Mammary epithelial cell (primary cell): ENCODE measurements at places on chromosomes 1 and 21.
A peak's percentile ranks its signal among the peaks of the same experiment; 100 is the strongest.

DNA sequence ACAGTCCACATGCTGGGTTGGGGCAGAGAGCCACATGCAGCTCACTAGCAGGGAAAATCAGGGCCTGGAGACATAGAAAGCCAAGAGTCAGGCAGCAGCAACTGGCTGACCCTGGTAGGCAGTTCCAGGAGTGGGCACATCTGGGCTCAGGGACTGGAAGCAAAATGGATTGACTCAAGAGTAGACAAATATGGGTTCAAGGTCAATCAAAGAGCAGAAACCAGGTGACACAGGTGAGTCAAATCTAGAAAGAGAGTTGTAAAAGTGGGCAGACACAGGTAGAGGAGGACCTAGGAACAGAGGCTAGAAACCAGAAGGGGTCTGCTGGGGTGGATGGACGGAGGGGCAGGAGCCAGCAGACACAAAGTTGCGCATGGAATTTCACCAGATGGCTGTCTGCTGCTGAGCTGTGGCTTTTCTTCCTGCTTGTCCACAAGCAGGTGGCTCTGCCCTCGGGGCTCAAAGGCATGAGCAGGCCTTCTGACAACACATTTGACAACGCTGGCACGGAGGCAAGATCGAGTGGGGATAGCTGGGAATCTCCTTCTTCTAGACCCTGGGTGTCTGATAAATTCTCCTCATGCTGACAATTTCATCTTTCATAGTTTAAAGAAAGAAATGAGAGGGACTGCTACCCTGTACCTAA lies 40.8 kb upstream of the IGSF3 start:
- no peak for DNase-seq

DNA sequence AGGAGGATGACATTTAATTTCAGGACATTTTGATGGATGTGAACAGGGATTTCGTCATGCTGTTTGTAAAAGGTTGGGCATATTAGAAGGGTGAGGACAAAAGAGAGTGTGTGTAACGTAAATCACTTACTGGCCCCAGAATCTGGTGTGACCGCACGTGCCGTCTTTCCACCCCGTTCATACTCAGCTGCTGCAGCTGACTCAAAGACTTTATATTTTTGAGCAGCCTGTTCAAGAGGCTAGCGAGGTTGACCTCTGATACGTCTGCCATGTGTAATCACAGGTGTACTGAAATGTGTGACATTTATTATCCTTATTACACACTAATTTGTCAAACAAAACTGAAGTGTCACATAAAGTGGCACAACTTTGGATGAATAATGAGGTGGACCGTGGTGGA lies 66.5 kb upstream of the ERRFI1 start:
- DNase-seq = no peak

GRCh38 chr1:222096883-222097282 lies 355.0 kb upstream of the DUSP10 start:
- peak; percentile 56 for DNase-seq

GRCh38 chr21:45985471-45986315 lies 4.1 kb downstream of the COL6A1 start:
- no peak for DNase-seq

GRCh38 chr1:203677771-203678170 lies 51.1 kb downstream of the ATP2B4 start:
- no peak for DNase-seq

GRCh38 chr1:205629751-205630150 lies 2.1 kb downstream of the ELK4 start:
- DNase-seq = no peak

- DNase-seq = no peak
Observed at GRCh38 chr21:42071146-42071737, at the start of gene UMODL1. TSS of gene UMODL1 (plus strand) at chr21:42071317. CDS start at chr21:42071317, 0 bp downstream.

DNA sequence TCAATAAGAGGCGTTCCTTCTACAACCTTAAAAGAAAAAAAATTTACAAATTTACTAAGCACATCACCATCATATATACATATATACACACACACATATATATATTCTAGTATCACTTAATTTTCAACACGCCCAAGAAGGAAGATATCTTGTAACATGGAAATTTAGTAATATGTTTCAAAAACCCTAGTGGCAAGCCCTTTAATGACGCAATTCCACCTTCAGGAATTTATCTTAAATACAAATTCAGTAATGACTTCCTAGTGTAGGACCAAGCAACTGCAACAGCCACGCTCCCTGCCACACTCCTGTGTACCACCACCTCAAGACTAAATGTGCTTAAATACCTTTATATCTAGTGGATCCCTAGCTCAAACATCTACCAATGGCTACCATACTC lies 12.5 kb downstream of the LBR start:
- no peak for DNase-seq

DNA sequence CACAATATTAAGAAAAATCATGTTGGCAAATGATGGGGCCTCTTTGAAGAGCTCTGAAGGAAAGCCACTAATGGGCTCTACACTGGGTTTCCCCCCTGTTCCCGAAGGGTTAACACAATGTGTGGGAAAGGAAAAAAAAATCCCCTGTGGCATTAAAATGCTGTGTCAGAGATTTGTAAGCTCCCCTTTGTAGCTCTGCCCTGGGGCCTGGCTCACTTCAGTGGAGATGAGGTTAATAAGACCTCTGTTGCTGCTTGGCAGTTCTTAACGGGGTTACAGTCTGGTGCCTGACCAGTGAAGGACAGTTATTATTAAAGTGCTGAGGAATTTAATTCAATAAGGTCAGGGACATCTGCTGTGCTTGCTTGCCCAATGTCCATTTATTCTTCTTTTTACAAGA lies 129.7 kb upstream of the UBE2U start:
- DNase-seq = peak; percentile 64

DNA sequence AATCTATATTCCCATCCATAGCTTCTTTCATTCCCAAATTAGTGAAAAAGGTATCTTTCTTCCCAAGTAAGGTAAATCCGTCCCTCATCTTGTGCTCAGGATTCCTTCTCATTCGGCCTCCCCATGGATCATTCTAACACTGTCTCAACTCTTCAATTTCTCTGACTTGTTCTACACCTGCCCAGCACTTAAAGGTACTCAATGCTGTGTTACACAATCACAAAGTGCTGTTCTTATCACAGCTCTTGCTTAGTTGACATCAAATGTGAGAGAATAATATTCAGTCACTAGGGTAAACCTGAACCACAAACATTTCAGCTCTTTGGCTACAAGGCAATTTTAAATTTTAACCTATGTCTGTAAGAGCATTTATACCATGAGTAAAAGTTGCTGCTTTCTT lies 94.8 kb downstream of the DIRAS3 start:
- no peak for DNase-seq

DNA sequence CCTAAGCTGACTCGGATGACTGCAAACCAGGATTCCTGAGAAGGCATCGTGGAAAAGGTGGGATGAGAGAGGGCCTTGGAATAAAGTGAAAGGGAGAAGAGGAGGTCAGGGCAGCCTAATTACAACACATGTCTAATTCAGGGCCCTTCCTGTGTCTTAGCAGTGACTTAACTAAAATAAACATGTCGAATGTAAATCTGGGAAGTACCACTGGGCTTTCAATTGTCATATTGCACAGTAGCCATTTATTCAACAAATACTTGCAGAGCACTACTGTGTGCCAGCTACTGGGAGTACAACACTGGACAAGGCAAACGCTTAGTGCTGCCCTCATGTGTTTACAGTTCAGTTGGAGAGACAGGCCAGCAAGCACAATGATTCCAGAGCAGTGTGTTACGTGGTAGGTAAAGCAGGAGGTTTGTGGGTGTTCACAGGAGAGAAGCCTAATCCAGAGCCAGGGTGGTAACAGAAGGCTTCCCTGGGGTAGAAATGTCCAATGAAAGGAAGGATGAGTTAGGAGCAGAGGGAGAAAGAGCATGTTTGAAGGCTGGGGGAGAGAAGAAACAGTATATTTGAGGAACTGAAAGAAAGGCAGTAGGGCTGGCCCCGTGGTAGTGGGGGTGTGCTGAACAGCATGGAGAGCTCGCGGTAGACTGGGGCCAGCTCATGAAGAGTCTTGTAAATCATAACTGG lies 38.0 kb upstream of the RASAL2 start:
- no peak for DNase-seq

DNA sequence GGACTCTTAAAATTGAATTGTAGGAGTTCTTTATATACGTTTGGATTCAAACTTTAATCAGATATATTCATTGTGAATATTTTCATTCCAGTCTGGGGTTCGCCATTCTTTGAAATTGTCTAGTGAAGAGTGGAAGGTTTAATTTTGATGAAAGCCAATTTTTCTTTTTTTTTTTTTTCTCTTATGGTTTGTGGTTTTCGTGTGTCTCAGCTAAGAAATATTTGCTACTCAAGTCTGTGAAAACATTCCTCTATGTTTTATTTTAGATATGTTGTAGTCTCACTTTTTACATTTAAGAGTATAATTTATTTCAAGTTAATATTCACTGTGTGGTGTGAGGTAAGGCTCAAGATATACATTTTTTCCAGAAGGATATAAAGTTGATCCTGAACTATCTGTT lies 220.5 kb downstream of the KCNT2 start:
- no peak for DNase-seq

GRCh38 chr1:21511579-21512522 lies 2.6 kb downstream of the ALPL start:
- peak; percentile 55 for DNase-seq

DNA sequence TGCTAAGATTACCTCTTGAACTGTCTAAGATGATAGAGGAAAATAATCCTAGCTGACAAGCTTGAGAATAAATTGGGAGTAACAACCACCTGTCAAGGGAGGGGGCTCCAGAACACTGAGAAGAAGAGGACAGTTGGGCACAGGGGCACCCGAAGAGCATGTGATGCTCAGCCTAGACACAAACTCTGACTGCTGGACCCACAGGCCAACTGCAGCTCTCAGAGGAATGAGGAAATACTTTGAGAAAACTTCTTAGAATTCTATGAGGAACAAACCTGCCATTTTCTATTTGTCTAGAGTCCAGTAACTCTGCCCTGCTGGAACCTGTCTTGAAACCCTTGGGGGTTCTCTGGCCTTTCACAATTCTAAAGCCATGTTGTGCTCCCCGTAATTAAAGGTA lies 124.1 kb upstream of the KCNK2 start:
- no peak for DNase-seq

GRCh38 chr1:4019606-4020331 lies 119.7 kb upstream of the C1orf174 start:
- DNase-seq = no peak

GRCh38 chr1:37394574-37395464 lies 79.6 kb upstream of the ZC3H12A start:
- DNase-seq = no peak

GRCh38 chr1:2312160-2312514 lies 79.2 kb downstream of the MORN1 start:
- no peak for DNase-seq

DNA sequence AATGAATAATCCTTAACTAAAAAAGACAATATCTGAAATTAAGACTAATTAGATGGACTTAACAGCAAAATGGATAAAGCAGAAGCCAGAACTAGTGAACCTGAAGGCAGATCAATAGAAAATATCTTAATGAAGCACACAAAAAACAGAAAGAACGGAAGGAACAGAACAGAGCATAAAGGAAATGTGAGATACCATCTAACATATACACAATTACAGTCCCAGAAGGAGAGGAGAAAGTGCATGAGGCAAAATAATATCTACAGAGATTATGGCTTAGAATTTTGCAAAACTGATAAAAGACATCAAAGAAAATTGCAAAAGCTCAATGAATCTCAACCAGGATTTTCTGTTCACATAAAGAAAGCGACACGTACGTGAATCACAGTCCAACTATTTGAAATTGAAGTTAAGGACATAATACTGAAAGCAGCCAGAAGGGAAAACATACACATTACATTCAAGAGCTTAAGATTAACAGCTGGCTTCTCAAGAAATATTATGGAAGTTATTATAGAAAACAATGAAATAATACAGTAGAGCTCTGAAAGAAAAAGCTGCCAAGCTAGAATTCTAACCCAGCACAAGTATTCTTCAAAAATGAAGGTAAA lies 182.0 kb downstream of the CDC42BPA start:
- no peak for DNase-seq

DNA sequence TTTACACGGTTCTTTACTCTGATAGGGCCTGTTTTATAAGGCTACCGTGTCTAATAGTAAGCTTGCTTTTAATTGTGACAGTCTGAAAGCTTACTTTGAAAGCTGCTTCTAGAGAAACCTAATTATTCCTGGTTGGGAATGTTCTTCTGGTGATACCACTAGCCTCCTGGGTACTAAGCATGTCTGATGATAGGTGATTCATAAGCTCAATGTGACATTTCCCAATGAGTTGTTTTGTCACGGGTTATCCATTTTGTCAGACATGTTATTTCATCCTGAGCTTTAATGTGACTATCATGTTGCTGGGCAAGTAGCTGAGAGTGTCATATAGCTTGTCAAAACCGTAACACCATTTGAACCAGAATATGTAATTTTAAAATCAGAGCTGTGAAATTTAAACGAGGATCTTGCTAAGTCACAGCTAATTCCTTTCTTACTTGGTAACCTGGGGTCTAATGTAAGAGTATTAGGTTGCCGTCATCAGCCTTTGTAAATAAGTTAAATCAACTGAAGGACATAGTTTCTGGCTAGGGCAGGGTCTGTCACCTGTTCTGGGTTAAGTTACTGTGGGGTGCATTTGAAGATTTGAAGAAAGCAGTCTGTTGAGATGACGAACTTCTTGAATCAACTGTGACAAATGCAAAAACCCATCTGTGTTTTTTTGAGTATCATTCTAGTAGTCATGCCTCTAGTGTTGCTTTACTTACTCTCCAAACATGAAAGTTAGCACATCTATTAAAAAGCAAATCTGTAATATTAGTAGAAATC lies 529.2 kb downstream of the USP25 start:
- no peak for DNase-seq

DNA sequence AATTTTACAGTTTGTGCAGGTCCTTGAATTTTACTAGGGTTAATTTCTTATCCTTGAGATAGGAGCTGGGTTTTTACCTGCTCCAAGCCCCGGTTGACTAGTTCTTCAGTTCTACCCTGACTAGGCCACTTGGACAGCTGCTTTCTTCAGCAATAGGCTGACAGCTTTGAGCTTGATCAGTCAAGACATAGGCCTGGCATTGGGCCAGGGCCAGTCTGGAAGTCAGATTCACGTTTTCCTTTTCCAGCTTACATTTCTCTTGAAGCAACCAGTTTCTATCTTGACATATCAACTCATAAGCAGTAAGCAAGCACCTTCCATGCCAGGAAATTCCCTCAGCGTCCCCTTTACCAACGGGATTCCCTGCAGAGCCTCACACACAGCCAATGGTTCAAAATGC lies 63.7 kb upstream of the AJAP1 start:
- DNase-seq = no peak

- peak; percentile 71 for DNase-seq
Observed at GRCh38 chr1:174789399-174789798, 210.3 kb upstream of the CACYBP start.

DNA sequence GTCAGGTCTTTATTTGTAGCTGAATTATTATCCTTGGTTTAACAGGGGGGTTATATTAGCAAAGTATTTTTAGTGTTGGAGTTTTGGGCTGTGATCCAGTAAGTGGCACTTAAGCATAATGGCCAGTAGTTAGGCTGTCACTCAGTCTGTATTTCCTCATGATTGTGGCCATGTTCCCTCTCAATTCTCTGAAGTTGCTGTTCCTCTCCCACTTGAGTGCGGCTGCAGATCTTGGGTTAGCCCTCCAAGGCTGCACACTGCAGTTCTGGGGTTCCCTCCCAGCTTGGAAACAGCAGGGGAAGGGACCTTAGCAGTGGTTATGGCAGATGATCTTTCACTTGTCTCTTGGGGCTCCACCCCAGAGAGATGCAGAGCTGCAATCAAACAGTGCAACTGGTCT lies 23.2 kb upstream of the DENND1B start:
- DNase-seq = no peak

- DNase-seq = no peak
Observed at GRCh38 chr1:231248778-231249177, 7.8 kb downstream of the GNPAT start.

- DNase-seq = no peak
Observed at GRCh38 chr21:33984021-33984481, 68.4 kb upstream of the ATP5PO start.
